Caki2 (cell line): ENCODE measurements at places on chromosomes 13 and 19. TPM values are rescaled to one million over a fixed set of nuclear protein-coding genes. Genes with fewer than 3 reads are reported as not detected.
A peak's percentile ranks its signal among the peaks of the same experiment; 100 is the strongest.

Gene DHDH
- total RNA-seq, result 1.6 and 4.4 TPM in 2 replicates

Gene SSC5D
- total RNA-seq, result 0.14 TPM in 1 of 2 replicates, not detected in the other

Gene MAMSTR
- 0.34 TPM in 1 of 2 replicates, not detected in the other for total RNA-seq

Gene PCDH20
- 2.4 and 4.4 TPM in 2 replicates for total RNA-seq

Gene ELSPBP1
- total RNA-seq, result not detected in 2 replicates

Gene MRPL4
- 64.6 and 65.2 TPM in 2 replicates for total RNA-seq

Gene ZNF112
- 2.0 and 3.2 TPM in 2 replicates for total RNA-seq

DNA sequence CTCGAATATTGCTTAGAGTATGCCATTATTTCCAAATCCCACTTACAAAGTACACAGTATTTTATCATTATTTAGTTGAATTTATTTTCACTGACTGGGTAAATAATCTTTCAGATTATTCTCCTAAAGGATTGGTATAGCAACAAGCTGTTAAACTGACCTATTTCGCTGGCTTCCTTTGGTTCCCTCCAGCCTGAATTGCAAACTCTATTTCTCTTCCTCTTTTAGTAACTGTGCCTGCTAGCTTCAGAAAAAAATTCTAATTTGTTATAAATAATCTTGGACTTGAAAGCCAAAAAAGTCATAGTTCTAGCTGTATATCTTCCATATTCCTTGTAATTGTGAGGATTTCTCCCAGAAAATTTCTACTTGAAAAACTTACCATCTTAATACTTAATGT, 15.0 kb upstream of the CCNA1 start:
- no peak for DNase-seq

GRCh38 chr19:5891572-5891937, 12.0 kb downstream of the NDUFA11 start:
- DNase-seq, result no peak

DNA sequence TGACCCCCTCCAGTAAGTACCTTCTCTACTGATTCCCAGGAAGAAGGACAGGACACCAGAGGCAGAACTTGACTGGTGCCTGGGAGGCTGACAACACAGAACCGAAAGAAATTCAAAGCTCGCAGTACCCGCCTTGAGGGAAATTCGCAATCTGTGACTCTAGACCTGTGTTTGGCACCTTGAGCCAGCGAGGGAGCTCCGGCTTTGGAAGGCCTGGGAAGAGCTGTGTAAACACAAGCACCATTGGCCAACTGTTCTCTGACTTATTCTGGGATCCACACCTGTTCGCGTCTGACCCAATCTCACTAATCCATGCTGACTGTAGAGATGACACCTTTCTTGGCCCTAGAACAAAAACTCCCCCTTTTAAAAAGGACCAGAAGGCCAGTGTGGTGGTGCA, 50.7 kb downstream of the CEBPG start:
- DNase-seq, result no peak

DNA sequence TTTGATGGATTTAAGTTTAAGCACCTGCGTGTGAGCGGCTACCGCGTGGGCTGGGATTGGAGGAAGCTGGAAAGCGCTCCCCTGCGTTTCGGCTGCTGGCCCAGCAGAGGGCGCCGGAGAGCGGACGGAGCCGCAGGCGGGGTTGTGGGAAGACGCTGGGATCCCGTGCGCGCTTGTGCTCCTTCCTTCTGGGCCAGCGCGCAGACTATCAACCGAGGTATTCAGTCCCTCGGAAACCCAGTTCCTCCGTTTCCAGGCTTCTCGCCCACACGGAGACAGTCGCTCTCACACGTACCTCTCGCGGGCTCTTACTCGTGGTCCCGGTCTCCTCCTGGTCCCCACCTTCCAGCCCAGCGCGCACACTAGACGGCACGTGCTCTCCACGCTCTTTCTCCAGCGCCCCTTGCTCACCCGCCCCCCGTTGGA, 28.8 kb downstream of the EPN1 start:
- no peak for DNase-seq

DNA sequence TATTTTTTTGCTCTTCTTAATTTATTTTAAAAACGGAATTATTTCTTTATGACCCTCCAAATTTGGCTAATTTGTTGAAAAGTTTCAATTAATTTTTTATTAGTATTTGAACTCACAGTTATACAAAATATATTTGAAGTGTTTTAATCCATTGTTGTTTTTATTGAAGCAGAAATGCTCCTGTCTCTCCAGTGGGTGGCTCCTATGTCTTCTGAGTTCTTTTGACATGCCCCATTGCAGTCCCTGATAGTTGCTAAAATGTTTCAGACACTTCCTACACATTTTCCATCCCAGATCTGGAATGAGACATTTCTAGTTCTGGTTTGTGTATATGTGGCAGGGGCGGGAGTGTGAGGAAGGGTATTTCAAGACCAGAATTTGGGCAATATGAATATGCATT, 579.4 kb upstream of the PRR20A start:
- DNase-seq, result no peak

- DNase-seq, result peak; percentile 58
Measured at GRCh38 chr13:75480671-75481175, 1.2 kb downstream of the TBC1D4 start.

GRCh38 chr13:42064259-42064658, 15.8 kb downstream of the DGKH start:
- DNase-seq, result no peak

DNA sequence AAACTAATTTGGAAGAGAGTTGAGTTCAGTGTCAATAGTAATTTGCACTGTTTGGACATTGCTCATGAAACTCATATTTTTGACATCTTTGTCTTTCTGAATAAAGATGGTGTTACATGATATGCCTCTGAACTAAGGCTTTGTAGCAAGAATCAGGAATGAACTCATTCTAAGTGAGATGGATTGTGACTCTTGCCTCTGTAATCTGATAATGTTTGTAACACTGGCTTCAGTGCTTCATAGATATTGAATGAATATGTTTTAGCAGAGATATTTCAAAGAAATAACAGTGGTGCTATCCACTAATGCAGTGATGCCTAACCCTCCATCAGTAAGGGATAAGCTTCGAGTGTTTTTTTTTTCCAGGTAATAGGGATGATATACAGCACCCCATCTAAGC, 32.9 kb downstream of the TEX26 start:
- no peak for DNase-seq

GRCh38 chr13:79155883-79156282, 250.2 kb downstream of the RBM26 start:
- no peak for DNase-seq

- peak; percentile 4 for DNase-seq
Measured at GRCh38 chr19:28667348-28667977, 545.5 kb downstream of the UQCRFS1 start.

DNA sequence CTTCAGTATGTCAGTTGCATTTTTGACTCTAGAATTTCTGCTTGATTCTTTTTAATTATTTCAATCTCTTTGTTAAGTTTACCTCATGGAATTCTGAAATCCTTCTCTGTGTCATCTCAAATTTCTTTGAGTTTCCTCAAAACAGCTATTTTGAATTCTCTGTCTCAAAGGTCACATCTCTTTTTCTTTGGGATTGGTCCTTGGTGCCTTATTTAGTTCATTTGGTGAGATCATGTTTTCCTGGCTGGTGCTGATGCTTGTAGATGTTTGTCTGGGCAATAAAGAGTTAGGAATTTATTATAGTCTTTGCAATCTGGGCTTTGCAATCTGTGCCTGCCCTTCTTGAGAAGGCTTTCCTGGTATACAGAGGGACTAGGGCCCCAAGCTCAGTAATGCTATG, 18.5 kb upstream of the KBTBD7 start:
- no peak for DNase-seq

DNA sequence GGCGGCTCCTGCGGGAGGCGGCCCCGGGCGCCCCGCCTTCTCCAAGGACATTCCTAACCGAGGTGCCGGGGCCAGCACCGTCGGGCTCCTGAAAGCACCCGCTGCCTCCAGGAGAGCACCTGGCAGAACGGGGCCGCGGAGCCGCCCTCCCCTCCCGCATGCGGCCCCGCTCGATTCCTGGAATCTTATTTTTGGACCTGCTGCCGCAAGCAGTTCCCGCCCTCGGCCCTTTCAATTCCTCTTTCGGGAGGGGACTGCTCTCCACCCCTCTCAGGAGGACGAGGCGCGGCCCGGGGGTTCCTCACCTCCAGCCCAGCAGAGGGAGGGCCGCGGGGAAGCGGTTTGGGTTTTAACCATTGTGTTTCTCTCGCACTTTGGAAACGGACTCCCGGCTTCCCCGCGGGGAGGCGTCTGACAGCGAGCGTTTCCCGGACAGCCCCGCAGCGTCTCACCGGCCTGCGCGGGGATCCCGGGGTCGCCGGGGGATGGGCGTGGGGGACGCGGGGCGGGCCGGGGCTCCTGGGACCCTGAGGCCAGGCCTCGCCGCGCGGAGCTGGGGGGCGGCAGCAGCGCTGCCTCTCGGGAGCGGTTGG, 849 bp downstream of the GAS6 start:
- DNase-seq, result no peak

DNA sequence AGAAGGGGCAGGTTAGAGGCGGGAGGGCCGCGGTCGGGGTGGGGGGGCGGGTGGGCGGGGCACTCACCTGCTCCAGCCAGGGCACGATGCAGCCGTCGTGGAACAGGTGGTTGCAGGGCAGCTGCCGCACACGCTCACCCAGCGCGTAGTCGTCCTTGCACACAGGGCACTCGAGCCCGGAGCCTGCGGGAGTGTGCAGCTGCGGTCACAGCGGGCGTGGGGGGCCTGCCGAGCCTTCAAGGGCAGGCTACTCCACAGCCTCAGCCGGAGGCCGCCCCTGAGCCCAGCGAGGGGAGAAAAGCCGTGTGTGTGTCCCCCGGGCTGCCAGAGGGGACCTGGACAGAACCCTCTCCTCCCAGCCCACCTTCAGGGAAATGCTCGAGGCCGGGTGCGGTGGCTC, 8.6 kb downstream of the FGF22 start:
- DNase-seq, result no peak

DNA sequence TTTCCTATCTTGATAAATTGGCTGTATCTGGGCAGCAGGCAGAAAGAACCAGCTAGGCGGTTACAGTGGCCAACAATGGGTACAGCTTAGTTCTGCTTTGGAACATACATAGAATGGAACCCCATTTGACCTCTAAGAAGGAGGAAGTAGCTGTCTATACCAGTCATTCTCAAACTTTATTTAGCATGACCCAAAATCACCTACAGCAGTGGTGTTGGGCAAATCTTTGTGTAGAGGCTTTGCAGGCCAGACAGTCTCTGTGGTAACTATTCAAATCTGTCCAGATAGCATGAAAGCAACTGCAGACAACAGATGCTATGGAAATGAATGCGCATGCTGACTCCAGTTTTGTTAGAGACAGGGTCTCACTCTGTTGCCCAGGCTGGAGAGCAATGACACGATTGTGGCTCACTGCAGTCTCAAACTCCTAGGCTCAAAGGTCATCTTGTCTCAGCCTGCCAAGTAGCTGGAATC, 12.0 kb upstream of the KCNC3 start:
- DNase-seq, result no peak

DNA sequence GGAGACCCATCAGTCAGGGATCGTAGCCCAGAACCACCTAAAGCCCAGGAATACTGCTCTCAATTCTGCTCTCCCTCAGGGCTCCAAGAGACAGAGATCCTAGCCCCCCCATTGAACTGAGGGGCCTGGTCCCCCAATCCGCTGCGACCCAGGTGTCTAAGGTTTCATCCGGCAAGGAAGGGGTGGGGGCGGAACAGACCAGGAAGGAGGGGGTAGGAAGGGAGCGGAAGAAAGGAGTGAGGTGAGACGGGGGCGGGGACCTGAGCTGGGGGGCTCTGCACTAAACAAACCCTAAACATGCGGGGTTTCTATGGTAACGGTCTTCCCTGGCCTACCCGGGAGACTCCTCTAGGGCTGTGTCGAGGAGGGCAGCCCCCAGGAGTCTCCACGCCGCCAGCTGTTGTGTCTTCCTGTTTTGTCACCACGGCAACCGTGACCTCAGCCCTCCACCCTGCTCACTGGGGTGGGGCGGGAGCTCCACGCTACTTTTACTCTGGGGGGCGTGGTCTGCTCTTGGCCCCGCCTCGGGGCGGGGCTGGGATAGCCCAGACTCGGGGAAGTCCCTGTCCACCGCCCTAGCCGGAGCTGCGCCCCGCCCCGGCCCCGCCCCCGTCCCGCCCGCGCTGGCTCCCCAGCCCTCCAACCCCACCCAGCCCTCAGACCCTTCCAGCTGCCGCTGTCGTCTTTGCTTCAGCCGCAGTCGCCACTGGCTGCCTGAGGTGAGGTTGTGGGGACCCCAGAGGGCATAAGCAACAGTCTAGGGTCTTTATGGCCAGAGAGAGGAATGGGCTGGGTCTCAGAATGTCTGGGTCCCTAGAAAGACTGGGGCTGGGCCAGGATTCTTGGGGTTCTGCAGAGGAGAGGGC, at the start of gene MYADM:
TSS of gene MYADM (plus strand) at position 659 of the 866 bp plus-strand sequence. CDS start 5,647 bp downstream, outside the sequence.
- DNase-seq, result peak; percentile 100
